Suprapubic skin (tissue), 4 donors: ENCODE measurements at places on chromosomes 4 and X.

DNA sequence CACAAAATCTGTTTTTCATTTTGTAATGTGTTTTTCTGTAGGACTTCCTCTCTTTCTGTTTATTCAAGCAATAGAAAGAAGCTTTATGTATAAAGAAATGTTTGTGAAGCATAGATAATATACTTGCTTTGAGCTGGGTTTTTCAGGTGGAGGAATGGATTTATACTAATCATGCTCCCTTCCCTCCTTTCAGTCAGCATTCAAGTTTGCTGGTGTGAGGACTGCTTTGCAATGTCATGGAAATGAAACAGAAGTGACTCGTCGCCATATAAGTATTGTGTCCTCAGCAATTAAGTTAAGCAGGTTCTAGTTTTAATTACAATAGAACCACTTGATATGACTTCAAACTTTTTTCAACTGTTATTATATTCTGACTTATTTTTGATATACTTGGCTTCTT, 1447.1 kb downstream of the PCDH19 start:
- no peak for DNase-seq

DNA sequence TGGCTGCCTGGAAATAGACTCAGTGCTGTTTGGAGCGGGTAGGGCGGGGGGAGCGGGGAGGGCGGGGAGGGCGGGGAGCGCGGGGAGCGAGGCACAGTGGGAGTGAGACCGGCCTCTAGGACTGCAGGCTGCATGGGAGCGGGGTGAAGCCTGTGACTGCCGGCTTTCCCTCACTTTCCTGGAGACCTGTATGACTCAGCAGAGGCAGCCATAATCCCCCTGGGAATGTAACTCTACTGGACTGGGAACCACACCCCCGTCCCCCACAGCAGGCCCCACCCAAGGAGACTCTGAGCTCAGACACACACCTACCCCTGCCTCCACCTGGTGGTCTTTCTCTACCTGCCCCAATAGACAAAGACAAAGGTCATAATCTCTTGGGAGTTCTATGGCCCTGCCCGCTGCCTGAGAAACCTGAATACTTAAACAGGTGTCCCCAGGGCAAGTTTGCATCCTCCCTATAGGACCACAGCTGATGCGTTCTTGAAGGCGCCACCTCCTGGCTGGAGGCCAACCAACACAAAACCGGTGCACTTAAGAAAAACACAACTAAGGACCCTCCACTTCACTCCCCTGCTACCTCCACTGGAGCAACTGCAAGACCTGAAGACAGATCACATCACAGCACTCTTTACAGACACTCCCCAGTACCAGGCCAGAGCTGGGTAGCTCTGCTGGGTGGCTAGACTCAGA, 18.0 kb downstream of the HDAC8 start:
- no peak for DNase-seq

DNA sequence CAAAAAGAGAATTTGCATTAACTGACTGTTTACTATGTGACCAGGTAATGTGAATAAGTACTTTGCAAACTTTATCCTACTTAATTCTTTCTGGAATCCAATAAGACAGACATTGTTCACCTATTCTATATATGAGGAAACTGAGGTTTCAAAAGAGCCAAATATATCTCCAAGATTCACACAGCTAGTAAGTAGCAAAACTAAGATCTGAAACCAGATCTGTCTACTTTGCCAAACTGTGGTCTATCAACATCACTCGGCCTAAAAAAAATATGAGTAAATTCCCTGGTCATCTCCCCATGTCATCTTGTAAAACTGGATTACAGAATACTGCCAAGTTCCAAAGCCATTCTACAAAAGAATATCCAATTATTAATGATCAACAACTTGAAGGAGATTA, 52.8 kb downstream of the ANAPC10 start:
- DNase-seq, result no peak

- DNase-seq, result no peak
Observed at GRCh38 chrX:130108647-130109428, 1.5 kb downstream of the ELF4 start.

DNA sequence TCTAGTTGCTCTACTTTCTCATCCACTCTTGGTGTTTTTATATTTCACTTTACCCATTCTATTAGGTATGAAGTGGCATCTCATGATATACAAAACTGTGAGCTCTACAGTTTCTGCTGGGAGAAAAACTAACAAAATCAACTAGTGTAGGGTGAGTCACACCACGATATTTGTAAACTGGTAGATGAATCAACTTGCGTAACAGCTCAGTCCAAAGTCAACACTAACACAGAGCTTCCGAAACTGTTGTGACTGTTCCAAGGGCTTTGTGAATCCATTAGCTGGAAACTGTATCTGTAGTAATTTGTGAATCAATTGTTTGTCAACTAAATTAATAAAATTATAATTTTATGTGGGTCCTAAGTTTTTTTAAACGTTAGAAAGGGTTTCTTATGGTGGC, 119.8 kb upstream of the TSPAN5 start:
- DNase-seq, result no peak
